ENCODE measurements at places on chromosomes 3 and 15. TPM values are rescaled to one million over a fixed set of nuclear protein-coding genes. Genes with fewer than 3 reads are reported as not detected.

The UBA7 gene
- 1.6 TPM for total RNA-seq

The NT5DC2 gene
- total RNA-seq, result 39.9 TPM

The LOXL1 gene
- 2.4 TPM for total RNA-seq

The RBM5 gene
- 199 TPM for total RNA-seq

The ZNF620 gene
- total RNA-seq, result 13.9 TPM

The ACOX2 gene
- total RNA-seq, result 1.6 TPM

The ARMC8 gene
- total RNA-seq, result 104 TPM

The UNC13C gene
- 18.8 TPM for total RNA-seq
